ENCODE measurements at places on chromosomes 4 and X.
A peak's percentile ranks its signal among the peaks of the same experiment; 100 is the strongest.

GRCh38 chr4:86791126-86791525, 58.1 kb downstream of the SLC10A6 start:
- DNase-seq, result no peak

- DNase-seq, result peak; percentile 79
Observed at GRCh38 chrX:19964017-19964710, 26.7 kb downstream of the BCLAF3 start.

- no peak for DNase-seq
Observed at GRCh38 chrX:10679387-10679786, 59.0 kb upstream of the MID1 start.

DNA sequence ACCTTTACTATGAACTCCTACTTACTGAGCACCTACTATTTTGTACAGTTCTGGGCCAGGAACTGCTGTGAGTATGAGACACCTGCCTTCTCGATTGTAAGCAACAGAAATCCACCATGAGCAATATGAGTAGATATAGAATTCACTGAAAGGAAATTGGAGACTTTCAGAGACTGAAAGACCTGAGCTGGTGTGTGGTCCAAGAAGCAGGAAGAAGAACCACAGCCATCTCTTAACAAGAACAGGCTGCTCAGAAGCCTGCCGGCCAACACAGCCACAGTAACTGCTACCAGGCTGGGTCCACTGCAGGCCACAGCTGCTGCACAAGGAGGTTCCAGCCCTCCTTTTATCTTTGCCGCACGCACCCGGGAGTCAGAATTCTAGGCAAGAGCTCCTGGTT, 10.8 kb upstream of the ACSL1 start:
- DNase-seq, result no peak

DNA sequence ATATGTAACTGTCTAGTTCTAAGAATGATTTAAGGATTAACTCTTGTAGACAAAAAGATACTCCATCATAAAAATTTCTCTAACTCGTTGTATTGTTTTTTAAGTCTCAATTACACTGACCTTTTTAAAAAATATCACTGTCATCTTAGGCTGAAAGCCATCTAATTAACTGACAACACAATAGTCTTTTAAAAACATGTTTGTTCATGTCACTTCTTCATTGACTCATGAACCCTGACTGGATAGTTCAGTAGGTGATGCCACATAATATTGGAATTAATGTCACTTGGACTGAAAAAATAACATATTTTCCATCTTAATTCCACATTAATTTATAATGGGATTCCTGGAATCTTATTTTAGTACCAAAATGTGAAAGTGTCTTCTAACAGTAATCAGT, 179.3 kb downstream of the ADGRL3 start:
- no peak for DNase-seq

DNA sequence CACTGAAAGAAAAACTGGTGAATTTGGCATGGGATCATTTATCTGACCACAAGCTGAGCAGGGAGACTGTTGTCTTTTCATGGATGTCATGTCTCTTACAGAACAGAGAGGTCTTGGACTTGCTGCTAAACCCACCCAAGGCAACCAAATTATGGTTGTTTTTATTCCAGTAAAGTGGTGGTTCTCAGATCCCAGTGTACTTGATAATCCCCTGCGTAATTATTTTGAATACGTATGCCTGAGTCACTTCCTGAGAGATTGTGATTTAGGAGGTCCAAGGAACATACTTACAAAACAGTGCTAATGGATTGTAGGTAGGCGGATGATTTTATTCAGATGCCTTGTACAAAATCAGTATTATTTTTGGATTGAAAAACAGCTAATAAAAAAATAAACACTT, 585.6 kb downstream of the IL1RAPL1 start:
- no peak for DNase-seq

DNA sequence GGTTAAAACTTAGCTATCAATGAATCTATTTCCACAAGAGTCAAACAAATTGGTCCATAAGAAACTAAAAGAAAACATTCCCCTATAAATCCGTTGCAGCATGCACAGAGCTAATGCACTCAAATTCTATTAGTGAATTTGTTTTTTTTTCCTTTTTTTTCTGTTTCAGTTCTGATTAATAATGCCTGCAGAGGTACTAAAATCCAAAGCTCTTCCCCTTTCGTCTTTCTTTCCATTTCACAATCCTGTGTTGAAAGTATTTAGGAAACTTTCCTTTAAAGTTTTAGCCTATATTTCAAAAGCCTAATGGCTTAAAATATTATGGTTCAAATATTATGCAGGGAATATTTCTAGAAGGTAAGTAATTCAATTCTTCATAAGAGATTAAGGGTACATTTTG, 45.9 kb upstream of the VEGFD start:
- no peak for DNase-seq

- peak; percentile 17 for DNase-seq
Observed at GRCh38 chr4:128287141-128287870, at the start of gene PGRMC2. Gene PGRMC2, minus strand, starts transcription at chr4:128287813. Its CDS starts 23 bp downstream, at chr4:128287790.

- DNase-seq, result no peak
Observed at GRCh38 chr4:53963336-53963735, 101.1 kb downstream of the CHIC2 start.

DNA sequence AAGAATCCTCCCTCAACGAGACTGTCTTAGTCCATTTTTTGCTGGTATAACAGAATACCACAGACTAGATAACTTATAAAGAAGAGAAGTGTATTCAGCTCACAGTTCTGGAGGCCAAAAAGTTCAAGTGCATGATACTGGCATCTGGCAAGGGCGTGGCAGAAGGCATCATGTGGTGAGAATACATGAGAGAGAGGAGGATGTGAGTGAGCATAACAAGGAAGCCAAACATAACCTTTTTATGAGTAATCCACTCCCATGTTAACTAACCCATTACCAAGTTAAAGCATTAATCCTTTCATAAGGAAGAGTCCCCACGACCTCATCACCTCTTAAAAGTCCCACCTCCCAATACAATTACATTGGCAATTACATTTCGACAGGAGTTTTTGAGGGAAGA, 504.6 kb downstream of the IQCM start:
- DNase-seq, result peak; percentile 3

DNA sequence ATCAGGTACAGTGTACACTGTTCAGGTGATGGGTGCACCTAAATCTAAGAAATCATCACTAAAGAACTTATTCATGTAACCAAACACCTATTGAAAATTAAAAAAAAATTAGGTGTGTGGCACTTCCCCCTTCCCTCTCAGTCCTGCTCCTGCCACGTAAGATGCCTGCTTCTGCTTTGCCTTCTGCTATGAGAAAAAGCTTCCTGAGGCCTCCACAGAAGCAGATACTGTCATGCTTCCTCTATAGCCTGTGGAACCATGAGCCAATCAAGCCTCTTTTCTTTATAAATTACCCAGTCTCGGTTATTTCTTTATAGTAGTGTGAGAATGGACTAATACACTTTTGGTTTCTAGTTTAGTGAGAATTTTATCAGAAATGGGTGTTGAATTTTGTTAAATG, 459.8 kb upstream of the DIPK2B start:
- no peak for DNase-seq

DNA sequence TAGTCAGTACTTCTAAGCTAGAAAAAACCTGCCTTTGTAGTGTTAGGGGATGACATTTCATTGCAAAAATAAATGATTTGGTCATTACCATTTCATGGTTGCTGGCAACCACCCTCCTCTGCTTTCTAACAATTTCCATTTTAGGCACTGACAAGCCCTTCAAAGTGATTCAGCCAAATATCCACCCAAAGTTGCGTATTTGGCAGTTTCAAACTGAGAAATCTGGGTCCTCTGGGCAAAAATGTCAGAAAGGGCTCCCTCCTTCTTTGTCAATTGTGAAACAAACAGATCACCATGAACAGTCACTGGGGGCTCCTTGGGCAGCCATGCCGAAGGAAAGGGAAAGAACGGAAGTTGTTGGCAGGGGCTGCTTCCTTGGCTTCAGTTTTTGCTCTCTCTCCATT, 33.0 kb downstream of the PLAC1 start:
- peak; percentile 10 for DNase-seq

- no peak for DNase-seq
Observed at GRCh38 chr4:20019310-20020015, 232.2 kb upstream of the SLIT2 start.

DNA sequence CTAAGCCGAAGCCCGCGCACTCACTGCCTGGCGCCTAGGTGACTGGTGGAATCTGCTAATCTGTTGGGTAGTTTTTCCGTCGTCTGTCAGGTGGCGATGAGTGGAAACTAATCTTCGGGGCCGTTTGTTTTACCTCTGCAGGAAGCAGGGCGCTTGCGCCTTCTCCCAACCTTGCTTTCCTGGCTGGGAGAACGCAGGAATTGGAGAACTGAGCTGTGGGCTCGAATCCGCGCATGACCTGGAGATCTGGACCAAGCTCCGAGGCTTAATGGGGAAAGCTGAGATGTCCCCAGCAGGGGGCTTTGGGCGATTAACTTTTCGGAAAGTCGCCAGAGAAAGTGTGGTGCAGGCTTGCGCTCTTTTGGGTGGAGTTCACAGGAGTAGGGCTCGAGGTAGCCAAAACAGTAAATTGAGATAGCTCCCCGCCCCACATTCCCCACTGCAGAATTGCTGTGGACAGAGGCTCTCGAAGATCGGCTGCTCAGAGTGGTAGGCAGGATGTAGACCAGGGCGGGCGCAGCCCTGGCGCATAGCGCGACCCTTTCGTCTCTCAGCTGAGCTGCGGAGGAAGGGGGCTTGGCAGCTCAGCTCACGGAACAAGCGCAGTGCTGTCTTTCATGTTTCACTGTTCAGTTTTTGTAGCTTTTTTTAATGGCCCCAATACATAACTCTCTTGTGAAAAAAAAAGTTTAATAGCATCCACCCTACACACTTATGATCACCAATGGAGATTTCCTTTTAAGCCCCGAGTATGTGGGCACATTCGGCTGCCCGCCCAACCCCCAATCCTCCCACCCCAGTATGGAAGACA, 2.7 kb upstream of the FGF5 start:
- DNase-seq, result no peak

GRCh38 chr4:105662935-105663675, 45.4 kb downstream of the INTS12 start:
- no peak for DNase-seq

DNA sequence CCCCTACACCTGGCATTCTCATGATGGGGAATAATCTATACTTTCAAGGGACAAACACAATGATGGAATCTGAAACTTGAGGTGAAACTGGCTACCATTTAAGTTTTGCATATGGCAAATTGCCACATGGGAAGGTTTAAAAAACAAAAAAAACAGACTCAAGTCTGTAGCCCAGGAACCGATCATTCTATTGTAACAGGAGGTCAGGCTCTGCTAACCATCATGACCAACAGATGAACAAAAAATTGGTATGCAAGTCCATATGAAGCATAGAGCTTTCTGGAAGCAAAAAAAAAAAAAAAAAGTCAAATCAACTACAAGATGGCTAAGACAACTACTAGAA, 594.3 kb upstream of the DIPK2B start:
- DNase-seq, result no peak

- DNase-seq, result no peak
Observed at GRCh38 chrX:133188631-133189030, 29.5 kb downstream of the TFDP3 start.

GRCh38 chr4:134666640-134667039, 465.1 kb upstream of the PABPC4L start:
- DNase-seq, result no peak

DNA sequence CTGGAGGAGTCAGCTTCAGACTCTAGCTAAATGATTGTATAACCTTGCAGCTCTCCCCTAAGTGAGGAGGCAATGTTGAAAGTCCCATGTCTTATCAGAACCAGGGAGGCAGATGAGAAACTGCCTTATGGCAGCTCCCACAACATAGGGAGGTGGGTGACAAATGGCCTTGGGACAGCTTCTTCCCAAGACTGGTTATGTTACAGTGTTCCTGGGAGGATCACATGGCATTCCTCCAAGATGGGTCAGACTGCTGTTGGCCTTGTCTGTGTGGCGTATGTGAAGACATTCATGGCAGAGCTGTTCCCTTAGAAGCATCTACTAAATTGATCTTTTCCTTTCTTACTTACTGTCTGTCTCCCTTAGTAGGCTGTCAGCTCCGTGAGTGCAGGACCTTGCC, 42.0 kb downstream of the HPRT1 start:
- DNase-seq, result no peak

DNA sequence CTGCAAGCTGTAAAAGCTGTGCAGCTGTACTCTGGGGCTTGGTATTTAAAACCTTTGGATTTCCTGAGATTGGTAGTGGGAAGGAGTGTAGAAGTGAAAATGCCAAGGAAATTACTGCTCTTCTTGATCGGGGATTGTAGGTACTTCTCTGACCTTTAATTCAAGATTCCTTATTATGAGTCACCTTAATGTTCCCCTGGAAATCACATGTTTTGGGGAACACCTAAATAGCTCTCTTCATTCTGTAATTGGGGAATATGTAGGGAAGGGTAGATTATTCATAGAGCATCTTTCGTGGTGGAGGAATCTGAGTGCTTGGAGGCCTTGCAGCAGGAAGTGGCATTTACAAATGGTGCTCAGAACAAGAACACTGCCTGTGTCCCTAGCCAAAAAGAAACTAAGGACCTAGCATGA, 137.8 kb downstream of the UCHL1 start:
- DNase-seq, result no peak

DNA sequence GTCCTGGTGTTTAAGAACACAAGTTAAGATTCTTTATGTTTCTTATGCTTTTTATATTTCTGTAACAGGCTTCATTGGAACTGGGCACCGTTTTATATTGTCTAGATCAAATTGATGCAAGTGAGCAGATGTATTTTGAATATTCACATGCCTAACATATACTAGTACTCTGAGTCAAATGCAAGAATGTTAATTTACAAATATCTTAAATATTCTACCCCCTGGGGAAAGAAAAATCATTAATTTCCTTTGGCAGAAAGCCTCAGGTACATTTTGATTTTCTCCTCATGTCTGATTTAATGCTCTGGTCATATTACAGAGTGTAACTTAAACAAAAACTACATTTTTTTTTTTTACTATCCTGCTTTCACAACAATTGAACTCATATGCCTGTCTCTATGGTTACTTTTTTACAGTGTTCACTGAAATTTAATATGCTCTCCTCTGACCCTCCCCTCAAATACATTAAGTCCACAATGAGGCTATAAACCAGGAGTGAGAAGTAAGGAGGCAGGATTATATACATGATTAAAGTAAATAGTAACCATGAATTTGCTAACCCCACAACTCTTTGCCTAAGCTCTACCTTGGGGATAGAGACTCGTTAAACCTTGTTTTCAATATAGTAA, 2.4 kb upstream of the NSUN7 start:
- no peak for DNase-seq

DNA sequence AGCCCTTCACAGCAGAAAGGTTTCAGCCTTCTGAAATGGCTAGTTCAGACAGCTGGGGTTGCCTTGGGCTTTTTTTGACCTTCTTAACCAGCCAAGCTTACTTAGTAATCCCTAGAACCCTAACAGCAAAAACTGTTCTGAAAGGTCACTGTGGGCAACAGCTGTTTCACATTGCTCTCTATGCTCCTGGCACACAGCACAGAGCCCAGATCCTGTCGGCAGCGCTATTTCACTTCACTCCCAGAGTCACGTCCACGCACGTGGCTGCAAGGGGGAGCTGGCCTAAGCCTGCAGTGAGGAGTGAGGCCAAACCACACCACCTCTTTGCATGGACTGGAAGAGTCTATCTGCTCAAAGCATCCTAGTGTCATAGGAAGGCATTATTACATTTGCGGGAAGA, 32.0 kb upstream of the STS start:
- DNase-seq, result no peak

GRCh38 chrX:18348047-18348446, 6.4 kb downstream of the SCML2 start:
- no peak for DNase-seq

GRCh38 chr4:16117164-16117563, 33.3 kb upstream of the PROM1 start:
- DNase-seq, result no peak

Measured in activated CD4-positive, alpha-beta T cell treated with anti-CD3 and anti-CD28 coated beads, Interleukin-2, Interleukin-4, amounts not matched to agents 100 ng/mL and 50 ng/mL, durations not matched to agents 16 hours and 8 hours (primary cell).